ENCODE measurements at places on chromosomes 7 and 10.

DNA sequence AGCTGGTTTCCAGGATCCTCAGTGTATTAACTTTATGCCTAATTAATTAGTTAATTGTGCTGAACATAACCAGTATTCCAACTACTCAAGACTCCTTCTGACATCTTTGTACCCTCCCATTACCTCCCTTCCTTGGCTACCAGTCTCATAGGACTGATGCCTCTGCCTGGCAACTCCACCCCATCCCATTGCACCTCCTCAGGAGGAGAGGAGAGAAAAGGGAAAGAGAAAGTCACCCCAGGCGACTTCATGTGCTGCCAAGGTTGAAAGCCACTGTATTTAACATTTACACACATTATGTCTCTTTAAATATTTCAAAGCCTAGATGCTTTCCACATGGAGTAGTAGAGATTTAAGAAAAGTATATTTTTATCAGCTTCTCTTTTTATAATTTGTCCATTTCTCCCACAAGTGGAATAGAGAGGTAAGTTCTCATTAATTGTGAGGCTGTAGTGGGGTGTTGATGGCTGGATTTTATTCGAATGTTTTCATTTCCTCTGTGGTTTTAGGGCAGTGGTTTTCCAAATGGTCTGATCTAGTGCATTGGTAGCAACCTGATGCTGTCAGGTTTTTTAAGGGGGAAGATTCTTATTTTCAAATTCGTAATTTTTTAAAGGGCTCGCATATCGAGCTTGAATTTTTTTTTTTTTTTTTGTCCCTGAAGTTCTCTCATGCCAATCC lies 148.0 kb downstream of the BICC1 start:
- peak; percentile 32 for DNase-seq

GRCh38 chr7:105304040-105304895 lies 84.5 kb downstream of the SRPK2 start:
- DNase-seq = peak; percentile 35

DNA sequence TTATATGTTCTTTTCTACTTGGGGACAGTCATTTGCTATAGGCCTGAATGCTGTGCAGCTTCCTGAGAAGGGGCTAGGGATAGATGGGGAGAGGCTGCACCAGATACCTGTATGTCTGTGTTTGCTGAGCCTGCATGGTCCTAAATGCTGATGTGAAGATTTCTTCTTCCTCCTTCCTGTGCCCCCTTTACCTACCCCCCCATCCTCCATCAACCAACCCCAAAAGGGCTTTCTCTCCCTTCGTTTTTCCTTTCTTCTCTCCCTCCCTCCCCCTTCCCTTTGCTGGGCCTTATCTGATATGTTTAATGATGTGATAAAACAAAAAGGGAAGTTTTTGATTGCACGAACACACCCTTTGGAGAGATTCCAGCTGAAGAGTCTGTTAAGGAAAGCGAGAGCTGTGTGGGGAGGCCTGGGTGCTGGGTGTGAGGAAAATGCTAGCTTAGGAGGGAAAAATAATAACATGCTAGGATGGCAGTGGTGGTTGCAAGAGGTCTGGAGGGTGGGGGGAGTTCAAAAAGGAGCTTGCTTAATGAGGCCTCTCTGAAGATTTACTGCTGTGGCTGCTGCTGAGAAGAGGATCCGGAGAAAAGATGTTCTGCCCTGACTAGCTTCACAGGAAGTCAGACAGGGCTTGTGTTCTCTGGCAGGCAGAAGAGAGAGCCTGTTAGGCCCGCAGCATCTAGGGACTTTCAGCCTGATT lies 101.8 kb downstream of the SAMD9 start:
- peak; percentile 34 for DNase-seq

GRCh38 chr10:43264965-43265798 lies 1.7 kb downstream of the RASGEF1A start:
- peak; percentile 9 for DNase-seq

DNA sequence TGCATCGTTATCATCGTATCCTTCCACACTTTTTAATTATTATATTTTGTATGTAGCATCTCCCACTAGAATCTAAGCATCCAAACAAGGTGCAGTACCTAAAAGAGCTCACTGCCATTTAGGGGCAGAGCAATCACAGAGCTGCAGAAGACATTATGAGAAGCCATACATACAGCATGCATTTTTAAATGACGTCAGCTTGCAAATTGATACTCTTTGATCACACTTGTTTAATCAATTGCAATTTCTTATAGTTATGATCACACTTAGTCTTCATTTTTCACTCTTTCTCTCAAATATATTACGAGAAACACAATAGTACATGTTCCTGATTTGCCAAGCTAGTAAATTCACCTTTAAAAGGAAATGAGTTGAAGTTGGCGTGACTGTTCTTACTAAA lies 753.3 kb upstream of the LRRN3 start:
- DNase-seq = no peak

DNA sequence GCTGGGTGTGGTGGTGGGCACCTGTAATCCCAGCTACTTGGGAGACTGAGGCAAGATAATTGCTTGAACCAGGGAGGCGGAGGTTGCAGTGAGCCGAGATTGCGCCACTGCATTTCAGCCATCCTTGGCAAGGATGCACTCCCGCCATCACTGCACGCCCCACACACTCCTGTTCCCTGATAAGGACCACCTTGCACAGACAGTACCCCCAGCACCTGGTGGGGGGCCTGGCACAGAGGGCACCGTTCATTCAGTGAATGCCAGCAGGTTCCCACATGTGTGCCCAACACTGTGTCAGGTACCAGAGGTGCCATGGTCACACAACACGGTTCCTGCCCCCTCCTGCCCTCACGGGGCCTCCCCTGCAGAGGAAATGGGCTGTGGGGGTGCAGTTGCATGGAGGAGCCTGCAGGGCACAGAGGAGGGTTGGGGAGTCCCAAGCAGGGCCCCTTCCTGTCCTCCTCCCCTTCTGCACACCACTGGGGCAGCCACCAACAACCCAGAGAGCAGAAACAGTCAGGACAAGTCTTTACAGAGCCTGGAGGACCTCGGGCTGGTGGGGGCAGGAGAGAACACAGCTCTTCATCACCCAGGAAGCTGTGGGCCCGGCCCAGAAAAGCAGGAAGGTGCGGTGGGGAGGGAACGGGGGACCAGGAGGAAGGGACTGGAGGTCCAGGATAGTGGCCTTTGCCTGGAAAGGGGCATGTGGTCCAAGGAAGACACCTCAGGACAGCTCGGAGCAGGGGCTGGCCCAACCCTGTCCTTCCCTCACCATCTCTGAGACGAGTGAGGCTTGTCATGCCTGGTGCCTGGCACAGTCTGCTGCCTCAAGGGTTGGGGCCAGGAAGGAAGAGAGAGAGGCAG lies 7.1 kb downstream of the CRYGN start:
- DNase-seq = peak; percentile 26

- no peak for DNase-seq
These were observed 232.2 kb downstream of the TRIL start for GRCh38 chr7:28725911-28726310.

DNA sequence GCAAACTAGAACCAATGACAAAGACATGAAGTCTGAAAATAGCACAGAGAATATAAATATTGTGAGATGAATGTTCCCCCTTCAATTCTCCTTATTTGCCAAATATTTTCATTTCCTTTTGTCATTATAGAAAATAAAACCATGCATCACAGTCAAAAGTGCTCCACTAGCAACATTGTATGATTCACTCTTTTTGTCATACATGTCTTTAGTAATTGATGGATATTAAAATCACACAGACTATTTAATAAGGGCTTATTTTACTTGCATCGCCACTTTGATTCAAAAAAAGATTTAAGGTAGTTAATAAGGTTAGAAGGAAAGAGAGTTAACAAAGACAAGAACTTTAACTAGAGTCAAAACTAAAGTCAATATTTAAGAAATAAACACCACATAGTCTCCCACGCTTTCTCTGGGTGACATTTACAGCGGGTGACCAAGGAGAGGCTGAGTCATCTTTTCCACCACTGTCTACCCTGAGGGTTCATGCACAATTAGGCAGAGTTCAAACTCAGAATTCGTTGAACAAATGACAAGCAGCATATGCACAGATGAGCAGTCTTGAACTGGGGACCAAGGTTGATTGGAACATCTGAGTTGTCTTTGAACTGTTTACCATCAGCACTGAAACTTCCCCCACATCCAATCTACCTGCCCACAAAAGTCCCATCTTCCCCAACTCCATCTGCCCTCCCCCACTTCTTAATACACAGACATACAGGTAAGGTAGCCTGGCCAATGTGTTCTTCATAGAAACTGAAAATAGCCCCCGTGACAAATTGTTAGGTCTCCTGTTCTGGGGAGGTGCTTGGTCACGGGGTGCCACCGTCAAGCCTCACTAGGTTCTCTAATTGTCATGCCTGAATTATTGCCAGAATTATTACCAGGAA lies 42.5 kb downstream of the C7orf25 start:
- DNase-seq = no peak

DNA sequence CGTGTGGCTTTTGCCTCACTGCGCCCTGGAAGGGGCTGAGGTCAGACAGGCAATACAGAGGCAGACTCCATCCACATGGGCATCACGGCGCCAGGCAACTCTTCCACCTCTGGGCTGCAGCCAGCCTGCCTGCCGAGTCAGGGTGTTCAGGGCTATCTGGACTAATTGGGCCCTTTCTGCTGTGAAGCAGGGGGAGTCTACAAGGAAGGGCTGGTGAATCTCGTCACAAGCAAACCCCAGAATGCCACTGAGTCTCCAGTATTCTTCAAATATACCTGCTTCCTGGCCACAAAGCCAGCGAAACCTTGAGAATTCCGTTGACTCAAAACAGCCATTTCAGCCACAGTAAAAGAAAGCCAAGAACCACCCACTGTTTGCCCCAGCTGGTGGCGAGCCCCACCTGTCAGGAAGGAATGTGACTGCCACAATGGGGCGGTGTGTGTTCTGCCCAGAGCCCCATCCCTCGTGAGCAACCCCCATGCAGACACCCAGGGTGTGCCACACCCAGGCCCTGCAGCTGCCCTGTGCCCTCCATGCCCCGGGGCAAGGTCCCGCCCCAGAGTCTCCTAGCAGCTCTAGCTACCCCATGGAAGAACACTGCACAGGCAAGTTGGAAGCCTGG lies 117.3 kb downstream of the FAM53B start:
- no peak for DNase-seq

GRCh38 chr10:64054392-64054791 lies 533.2 kb downstream of the REEP3 start:
- no peak for DNase-seq

GRCh38 chr10:80585812-80586211 lies 48.1 kb downstream of the SH2D4B start:
- no peak for DNase-seq

GRCh38 chr10:124146483-124146882 lies 53.1 kb upstream of the CHST15 start:
- no peak for DNase-seq

DNA sequence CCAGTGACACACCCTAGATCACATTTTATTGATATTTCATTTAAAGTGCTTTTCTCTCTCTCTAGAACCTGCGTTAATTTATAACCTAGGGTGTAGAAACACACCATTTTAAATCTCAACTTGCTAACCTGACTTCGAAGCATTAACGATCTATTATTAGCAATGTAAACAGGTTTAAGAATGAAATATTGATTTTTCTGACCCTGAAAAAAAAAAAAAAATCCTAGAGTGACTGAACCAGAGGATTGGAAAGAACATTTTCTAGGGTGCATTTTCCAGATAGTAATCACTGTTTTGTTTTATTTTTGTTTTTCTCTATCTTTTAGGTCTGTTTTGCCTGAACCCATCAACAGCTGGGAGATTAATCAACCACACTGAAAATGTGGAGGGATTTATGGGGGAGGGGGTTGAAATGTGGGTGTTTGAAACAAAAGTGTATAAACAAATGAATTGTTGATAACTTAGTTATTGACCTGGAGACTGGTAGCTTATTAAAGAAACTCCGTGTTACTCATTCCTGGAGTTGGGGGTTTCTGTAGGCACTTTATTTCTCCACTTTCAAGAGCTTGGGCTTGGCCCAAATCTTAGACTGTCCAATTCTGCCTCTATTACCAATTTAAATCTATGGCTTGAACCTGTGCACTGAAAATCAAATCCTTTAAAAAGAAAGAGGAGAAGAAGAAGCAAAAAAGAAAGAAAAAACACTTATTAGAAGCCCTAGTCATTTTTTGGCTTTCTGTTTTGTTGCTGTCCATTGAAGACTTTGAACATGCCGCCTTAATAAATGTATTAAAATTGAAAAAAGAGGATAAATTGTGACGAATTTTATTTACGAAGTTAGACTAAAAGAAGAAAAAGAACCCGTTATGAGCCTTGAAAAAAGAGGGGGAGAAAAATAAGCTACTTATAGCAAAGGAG lies 2.8 kb downstream of the HOXA2 start:
- DNase-seq = no peak

DNA sequence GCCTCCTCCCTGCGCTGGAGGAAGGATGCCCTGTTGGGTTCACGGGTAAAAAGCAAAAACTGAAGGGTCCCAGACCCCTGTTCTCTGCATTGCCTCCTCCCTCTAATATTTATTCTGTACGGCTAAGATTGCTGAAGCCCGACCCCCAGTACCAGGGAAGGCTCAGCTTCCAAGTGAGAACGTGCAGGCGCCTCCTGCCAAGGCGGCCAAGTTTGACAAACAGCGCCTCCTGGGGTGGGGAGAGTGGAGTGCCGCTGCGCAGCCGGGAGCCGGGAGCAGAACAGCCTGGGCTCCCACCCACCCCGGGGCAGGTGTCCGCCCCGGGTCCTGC lies 4.7 kb upstream of the EBF3 start:
- peak; percentile 84 for DNase-seq

DNA sequence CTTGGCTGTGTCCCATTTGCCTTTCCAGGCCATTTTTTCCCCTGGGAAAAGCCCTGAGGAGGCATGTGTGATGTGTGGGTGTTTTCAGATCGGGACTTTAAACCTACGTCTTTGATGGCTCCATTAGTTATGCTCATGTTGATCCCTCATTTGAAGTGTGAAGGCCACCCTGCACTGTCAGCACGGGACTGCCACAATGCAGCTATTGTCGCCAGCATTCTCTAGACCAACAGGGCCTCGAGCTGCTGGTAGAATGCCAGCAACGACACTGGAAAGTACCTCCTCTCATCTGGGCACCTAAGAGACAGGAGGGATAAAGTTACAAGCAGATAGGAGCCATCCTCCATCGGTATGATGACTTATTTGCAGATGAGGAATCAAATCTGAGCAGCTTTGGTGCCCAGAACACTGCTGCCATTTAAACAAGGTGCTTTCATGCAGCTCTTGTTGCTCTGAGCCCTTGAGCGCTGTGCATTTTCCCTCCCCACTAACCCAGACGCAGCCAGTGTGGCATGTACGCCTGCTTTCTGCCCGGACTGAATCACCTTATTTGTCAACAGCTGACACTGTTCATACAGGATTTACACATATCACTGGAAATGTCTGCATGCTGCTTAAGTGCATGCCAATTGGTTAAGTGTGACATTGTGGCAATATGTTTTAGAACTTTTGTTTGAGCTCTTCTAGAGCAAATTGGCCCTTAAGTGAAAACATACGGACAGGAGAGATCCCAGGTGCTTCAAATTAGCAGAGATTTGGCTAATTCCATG lies 175.0 kb upstream of the PITRM1 start:
- DNase-seq = no peak

GRCh38 chr10:7409732-7410168 lies 1.1 kb downstream of the SFMBT2 start:
- no peak for DNase-seq

- peak; percentile 23 for DNase-seq
These were observed 674 bp upstream of the FRA10AC1 start for GRCh38 chr10:93703066-93703465.

- DNase-seq = peak; percentile 67
These were observed 497 bp downstream of the PPP2R2D start for GRCh38 chr10:131901181-131901829.

Data from GM03348 (cell line).